GOT3 (cell line): ENCODE measurements at places on chromosomes 7 and 10.

- DNase-seq, result no peak
These were observed 114.6 kb upstream of the SFMBT2 start for GRCh38 chr10:7525314-7526016.

DNA sequence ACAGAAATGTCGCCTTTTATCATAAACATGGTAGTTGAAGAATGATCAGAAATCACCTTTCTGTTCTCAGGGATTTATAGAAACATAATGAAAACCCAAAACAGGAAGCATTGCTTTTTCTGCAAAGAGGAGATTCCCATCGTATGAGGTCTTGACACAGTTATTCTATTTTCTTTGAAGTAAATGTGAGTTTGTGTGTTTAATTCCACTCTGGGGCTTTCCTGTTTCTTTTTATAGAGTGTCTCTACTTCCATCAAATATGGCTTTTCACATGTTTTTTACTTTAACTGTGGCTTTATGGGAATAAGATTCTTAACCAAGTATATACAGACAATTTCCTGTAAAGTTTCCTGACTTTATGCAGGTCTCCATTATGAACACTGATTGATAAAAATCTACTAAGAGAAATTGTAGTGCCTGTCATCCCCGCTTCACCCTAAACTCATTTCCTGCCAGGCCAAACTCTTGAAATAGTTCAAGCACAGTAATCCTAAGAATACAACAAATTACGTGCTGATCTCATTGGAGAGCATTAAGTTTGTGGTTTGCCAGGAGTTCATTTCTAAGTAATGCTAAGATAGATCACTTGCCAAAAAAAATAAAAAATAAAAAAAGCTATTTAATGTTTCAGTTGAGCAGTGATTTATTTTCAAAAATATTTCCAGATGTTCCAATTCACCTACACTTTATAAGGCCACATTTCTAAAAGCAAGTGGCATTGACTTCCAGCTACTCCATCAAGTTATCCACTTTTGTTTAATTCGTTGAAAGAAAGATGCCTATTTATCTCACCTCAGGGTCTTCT lies 52.2 kb upstream of the SEC61G start:
- DNase-seq, result no peak

DNA sequence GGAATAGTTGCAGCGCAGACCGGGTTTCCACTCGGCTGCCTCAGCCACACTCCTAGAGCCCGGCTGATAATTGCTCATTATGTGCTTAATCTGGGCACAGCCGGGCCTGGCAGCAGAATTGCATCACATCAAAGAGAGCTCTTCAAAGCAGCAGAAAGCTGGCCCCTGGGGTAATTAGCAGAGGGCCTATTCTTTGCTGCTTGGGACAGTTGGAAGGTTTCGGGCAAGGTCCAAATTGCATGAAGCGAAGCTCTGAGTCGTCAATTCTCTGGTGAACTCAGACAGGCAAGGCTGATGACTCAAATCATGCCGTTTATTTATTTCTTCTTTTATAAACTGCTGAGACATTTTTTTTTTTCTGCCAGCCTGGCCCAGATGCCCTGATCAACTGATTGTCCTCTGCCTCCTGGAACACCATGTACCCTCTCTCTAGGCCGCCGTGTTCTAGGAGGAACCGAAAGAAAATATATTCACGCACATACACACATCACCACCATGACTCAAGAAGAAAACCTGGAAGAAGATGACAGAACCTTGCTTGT lies 242.2 kb downstream of the RAB11FIP2 start:
- no peak for DNase-seq

DNA sequence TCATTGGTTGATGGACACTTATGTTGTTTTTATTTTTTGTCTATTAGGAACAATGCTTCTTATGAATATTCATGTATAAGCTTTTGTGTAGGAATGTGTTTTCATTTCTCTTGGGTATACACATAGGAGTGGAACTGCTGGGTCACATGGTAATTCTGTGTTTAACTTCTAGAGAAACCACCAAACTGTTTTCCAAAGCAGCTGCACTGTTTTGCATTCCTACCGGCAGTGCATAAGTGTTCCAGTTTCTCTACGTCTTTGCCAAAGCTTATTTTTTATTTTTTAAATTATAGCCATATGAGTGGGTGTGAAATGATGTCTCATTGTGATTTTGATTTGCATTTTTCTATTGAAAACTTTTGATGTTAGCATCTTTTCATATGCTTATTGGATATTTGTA lies 51.3 kb downstream of the ADK start:
- DNase-seq, result no peak

GRCh38 chr7:1121476-1121875 lies 33.6 kb downstream of the GPER1 start:
- no peak for DNase-seq

DNA sequence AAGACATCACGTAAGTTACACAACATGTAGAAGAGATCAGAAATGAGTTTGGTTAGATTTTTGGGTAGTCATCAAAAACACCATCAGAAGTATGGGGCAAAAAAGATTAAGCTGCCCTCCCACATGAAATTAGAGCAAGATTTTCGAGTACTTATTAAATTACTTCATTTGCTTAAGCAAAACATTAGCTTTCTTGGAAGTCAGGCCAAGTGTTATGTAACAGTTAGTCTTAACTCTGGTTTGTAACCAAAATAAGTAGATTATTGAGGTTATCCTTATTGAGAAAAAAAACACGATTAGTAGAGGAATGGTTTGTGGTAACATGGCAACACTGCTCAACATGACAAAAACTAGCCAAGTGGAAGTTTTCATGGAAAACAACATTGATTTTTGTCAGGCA lies 37.9 kb downstream of the HBP1 start:
- DNase-seq, result no peak

DNA sequence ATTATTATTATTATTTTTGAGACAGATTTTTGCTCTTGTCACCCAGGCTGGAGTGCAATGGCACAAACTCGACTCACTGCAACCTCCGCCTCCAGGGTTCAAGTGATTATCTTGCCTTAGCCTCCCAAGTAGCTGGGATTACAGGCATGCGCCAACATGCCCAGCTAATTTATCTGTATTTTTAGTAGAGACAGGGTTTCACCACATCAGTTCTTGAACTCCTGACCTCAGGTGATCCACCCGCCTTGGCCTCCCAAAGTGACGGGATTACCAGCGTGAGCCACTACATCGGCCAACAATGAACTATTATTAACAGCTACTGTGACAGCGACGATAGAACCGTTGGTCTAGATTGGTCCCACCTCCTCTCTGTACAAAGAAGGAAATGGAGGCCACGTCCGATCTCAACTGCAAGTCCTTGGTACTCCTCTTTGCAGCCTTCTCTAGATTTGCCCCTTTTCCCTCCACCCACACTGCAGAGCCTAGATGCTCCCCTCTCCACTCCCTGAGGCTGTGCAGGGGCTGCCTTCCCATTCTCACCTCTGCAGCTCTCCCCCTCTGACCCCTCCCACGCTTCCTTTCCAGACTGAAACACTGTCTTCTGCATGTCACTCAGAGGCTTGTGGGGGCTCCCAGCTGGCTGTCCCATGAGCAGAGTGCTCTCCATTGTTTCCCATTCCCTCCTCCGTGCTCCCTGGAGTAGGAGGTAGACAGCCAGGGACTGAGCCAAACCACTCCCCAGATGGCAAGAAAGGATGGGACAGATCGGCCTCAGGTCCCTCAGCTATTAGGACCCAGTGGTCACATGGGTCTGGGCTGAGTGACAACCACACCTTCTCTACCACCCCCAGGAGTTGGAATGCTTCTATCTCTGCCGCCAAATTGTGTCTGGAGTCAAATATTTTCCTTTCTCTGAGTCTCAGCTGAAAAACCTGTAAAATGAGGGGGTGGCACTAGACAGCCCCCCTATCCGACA lies 2.3 kb downstream of the LOXL4 start:
- DNase-seq, result no peak

- no peak for DNase-seq
These were observed 10.0 kb downstream of the TMEM120A start for GRCh38 chr7:75984130-75985008.

GRCh38 chr10:96588616-96589419 lies 2.0 kb upstream of the TM9SF3 start:
- no peak for DNase-seq

DNA sequence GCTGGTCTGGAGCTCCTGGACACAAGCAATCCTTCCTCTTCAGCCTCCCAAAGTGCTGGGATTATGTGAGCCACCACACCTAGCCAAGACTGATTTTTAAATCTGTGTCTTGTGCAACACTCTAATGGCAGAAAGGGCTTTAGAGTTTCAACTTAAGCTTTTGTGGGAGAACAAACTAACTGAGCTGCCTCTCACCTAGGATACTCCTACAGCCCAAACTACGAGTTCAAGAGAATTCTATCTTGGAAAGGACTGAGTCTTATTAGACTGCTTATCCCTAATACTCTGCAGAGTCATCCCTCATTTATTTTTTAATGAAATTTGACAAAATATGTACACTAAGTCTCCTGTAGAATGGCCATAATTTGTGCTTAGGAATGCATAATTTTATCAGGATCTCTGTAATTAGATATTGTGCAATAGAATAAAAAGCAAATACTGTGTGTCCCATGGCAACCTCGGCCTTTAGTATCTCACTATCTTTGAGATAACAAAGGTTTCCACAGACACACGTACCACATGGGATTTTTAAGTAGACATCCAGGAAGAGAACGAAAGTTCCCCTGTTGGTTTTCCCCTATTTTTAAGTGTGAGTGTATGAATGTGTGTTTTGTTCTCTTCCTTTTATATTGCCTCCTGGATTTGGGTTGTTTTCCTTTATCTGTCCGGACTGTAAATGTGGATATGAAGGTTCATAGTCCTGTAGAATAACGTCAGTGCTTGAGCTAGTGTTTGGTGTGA lies 199.4 kb upstream of the TCF7L2 start:
- DNase-seq, result no peak

- no peak for DNase-seq
These were observed 834.2 kb downstream of the LRMDA start for GRCh38 chr10:76265441-76266113.

- no peak for DNase-seq
These were observed 42.9 kb upstream of the MET start for GRCh38 chr7:116629051-116629463.

DNA sequence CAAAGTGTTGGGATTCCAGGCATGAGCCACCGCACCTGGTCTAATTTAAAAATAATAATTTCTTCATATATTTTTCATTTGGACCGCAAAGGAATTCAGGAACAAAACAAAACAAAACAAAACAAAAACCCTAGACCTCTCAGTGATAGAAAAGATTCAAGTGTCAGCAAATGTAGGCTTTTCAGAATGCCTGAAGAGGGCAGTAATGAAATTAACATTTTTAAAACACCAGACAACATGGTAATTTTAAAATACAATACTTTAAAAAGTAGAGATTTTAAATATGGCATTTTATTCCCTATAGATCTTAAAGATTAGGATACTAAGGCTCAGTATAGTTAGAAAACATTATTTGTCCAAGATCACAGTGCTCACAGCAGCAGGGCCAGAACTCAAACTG lies 36.6 kb downstream of the DNMBP start:
- DNase-seq, result no peak

DNA sequence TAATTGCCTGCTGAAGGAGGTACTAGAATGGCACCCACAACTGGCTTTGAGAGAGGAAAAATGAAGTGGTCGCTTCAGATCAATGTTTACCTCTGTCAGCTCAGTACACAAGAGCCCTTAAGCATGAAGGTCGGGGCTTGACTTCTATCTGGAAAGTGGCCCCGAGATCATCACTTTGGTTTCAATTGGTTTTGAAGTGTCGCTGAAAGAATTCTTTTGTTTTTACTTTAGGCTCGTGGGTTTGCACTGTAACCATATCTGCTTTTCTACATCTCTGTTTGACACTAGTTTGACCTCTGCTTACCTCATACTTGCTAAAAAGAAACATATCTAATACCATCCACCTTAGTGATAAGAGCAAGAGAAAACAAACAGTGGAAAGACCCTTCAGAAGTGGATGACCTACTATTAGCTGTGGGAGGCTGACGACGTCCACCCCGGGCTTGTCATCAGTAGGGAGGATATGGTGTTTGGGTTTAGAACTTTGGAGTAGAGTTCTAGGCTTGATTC lies 361.8 kb downstream of the GATA3 start:
- no peak for DNase-seq

GRCh38 chr7:37248396-37248861 lies 200.2 kb downstream of the ELMO1 start:
- no peak for DNase-seq

DNA sequence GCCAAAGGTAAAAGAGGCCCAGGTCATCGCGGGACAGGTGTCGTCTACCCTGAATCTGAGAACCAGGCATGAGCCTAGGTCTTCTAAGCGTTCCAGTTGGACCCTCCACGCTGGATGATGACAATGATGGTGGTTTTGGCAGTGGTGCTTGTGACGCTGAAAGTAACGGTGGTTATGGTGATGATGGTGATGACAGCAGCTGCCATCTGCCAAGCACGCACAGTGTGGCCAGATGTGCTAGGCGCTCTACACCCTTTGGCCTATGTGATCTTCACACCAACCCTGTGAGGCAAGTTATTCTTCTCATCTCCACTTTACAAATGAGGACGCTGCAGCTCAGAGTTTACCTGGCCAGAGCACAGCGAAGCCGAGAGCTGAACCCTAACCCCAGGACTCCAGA lies 93.9 kb downstream of the FAM53B start:
- DNase-seq, result no peak

DNA sequence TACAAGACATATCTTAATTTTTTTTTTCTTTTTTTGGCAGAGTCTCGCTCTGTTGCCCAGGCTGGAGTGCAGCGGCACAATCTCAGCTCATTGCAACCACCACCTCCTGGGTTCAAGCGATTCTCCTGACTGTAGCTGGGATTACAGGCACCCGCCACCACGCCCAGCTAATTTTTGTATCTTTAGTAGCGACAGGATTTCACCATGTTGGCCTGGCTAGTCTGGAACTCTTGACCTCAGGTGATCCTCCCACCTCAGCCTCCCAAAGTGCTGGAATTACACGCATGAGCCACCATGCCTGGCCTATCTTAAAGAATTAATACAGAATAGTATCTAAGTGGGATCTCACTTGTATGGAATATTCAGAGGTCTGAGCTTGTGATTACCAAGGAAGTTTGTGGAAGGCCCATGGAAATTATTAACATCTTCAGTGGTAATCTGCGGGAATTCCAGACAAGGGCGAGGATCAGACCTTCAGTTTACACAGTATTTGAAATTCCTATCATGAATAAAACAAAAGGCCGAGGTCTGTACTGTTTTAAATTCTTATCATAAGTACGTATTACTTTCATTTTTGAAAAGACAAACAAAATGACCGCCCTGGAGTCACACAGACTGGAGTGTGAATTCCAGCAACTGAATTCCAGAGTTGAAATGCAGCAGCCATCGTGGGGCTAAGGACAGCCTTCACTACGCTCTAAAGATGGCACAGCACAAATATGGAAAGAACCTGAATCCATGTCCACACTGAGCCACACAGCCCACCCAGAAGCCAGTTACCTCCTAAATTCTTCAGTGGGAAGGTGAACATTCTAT lies 16.7 kb downstream of the GPRIN2 start:
- DNase-seq, result no peak

- DNase-seq, result no peak
These were observed 299.9 kb downstream of the AUTS2 start for GRCh38 chr7:69898189-69898588.

DNA sequence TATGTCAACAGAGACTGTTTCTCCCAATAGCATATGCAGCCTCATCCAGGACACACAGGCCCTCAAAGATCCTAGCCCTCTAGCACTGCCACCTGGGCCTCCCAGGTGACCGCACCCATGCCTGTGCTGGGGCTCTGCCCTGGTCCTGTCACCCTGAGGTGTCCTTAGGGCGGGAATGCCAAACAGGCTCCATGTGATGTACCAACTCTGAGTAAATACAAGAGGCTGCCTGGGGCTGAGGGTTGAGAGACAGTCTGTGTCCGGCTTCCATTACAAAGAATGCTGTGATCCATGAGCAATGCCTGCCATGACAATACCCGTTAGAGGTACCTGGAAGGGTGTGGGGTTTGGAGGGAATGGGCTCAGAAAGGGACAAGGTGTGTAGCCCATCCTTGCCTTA lies 83.0 kb upstream of the KAT6B start:
- DNase-seq, result no peak
